ENCODE measurements at places on chromosomes 2 and 18. TPM values are rescaled to one million over a fixed set of nuclear protein-coding genes. Genes with fewer than 3 reads are reported as not detected.

The RAB3GAP1 gene
- 28.5 TPM for total RNA-seq

- no peak overlapping the region for H3K27ac ChIP-seq
- no peak for DNase-seq
- H3K36me3 ChIP-seq, result peaks cover 25% of the 10 kb centered on the region
Observed at GRCh38 chr2:28174211-28174610, 218.4 kb upstream of the FOSL2 start.

DNA sequence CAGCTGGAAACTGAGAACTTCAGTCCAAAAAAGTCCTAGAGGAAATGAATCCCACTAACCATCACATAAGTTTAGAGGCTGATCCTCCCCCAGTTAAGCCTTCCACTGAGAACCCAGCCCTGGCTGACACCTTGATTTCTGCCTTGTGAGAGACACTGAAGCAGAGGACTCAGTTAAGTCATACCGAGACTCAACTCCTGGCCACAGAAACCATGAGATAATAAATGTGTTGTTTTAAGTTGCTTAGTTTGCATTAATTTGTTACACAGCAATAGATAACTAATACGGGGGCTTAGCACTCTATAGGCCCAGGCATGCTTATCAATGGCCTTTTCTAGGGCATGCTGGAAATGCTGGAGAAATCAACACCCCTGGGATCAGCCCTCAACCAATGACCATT, 3.4 kb upstream of the ADD2 start:
- no peaks in the 10 kb centered on the region for H3K36me3 ChIP-seq
- no peak overlapping the region for H3K4me3 ChIP-seq
- peaks cover 39% of the 10 kb centered on the region for H3K27me3 ChIP-seq
- H3K27ac ChIP-seq, result no peak overlapping the region
- no peak for DNase-seq

DNA sequence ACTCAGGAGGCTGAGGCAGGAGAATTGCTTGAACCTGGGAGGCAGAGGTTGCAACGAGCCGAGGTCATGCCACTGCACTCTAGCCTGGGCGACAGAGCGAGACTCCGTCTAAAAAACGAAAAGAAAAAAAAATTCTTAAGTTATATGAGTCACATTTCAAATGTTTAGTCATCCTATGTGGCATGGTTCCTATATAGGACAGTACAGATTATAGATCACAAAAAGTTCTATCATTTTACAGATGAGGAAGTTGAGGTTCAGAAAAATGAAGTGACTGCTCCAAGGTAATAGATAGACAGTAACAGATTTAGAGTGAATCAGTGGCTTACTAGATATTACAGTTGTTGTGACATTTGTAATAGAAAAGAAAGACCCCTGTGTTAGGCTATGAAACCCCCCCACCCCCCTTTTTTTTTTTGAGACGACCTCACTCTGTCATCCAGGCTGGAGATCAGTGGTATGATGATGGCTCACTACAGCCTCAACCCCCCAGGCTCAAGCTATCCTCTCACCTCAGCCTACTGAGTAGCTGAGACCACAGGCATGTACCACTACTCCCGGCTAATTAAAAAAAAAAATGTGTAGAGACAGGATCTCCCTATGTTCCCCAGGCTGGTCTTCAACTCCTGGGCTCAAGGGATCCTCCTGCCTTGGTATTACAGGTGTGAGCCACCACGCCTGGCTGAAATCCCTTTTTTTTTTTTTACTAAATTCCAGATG, 22.7 kb downstream of the PTPN4 start:
- no peak overlapping the region for H3K27ac ChIP-seq
- H3K27me3 ChIP-seq, result no peaks in the 10 kb centered on the region
- peaks cover 9% of the 10 kb centered on the region for H3K36me3 ChIP-seq
- H3K4me1 ChIP-seq, result peaks cover 35% of the 10 kb centered on the region
- no peak for DNase-seq

DNA sequence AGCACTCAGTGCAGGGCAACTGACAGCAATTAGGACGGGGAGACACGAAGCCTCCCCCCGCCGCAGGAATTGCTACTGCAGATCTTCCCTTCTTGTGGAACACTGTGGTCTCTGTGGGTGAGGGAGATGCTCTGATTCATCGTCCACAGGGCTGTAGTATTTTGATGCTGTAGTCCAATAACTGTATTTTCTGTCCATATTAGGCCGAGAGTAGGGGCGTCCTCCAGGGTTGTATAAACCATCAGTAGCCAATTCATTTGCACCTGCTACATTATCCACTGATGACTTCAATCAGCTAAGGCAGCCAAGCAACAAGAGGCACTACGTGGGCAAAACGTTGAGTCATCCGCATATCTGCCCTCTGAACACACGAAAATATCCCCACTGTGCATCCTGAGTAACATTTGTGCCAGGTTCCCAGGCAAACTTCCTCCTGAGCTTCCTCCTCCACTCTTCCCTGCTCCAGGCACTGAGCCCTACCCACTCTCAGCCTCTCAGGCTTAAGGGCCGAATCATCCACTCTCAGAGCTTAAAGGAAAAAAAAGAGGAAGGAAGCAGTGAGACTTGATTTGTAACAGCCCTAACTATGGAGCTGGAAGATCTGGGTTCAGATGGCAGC, 62.1 kb downstream of the LBH start:
- peaks cover 1% of the 10 kb centered on the region for H3K36me3 ChIP-seq
- H3K4me1 ChIP-seq, result peaks cover 29% of the 10 kb centered on the region
- H3K27ac ChIP-seq, result peak overlapping the region; percentile 66
- no peak overlapping the region for H3K4me3 ChIP-seq

Data from activated naive CD8-positive, alpha-beta T cell treated with anti-CD3 and anti-CD28 coated beads for 36 hours (primary cell).